GM23248 (cell line): ENCODE measurements at places on chromosomes 2 and 18. TPM values are rescaled to one million over a fixed set of nuclear protein-coding genes. Genes with fewer than 3 reads are reported as not detected.

DNA sequence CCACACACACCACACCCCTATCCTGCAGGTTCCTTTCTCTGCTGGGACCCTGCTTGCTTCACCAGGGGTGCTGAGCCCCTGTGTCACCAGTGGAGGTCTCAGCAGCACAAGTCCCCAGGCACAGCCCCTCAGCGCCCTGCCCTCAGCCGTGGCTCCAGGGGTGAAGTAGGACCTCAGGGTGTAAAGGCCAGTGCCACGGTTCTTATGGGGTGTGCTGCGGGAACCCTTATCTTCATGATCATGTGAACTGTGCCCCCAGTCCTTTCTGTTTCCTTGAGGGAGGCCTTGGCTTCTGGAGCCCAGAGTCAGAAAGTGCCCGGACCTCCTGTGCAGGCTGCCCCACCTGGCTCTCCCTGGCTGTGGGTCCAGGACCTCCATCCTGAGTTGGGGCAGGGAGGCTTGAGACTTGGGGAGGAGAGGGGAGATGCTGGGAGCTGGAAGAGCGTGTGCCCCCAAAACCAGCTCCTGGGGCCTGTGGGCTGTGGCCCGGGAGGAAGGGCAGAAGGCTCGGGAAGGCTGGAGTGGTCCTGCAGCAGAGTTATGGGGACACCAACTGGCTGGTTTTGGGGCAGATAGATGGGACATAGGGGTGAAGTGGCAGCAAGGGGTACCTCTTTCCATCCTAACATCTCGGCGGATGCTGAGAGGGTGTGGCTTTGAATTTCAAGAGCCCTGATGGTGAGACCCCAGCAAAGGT is 20.2 kb upstream of the KLF11 start:
- DNase-seq: no peak

DNA sequence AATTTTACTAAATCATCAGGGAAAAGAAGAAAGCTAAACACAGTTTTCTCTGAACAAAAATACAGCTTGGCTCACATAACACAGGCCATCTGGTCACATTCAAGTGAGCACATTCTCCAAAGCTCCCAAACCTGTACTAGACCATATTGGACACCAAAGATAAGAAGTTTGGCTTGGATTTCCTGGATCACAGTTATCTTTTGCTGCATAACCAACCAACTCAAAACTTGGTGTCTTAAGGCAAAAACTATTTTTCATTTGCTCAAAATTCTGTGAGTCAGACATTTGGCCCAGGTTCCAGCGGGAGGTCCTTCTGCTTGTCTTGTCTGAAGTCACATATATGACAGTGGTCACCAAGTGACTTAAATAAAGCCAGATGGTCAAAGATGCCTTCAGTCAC is 83.2 kb downstream of the GYPC start:
- DNase-seq: no peak

DNA sequence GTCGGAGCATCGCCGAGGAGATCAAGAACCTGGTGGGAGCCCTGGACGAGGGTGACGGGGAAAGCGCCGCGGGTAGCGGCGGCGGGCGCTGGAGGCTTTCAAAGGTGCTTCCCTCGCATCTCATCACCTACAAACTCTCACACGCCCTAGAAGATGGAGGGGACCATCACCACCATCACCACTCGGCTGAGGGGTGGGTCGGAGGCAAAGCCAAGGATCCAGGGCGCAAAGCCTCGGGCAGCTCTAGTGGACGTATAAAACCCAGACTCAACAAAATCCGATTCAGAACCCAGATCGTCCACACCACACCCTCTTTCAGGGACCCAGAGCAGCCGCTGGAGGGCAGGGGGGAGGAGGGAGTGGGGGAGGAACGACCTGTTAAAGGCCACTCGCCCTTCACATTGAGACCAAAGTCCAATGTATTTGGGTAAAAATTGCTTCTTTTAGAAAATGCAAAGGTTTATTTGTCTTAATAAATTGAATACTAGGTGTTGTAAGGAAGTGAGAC is 1.5 kb downstream of the SOWAHC start:
- no peak for DNase-seq

- DNase-seq: no peak
Measured at GRCh38 chr2:215662715-215663114, 226.8 kb upstream of the FN1 start.

GRCh38 chr2:65710779-65711295 is 278.4 kb upstream of the SPRED2 start:
- DNase-seq: peak; percentile 9

DNA sequence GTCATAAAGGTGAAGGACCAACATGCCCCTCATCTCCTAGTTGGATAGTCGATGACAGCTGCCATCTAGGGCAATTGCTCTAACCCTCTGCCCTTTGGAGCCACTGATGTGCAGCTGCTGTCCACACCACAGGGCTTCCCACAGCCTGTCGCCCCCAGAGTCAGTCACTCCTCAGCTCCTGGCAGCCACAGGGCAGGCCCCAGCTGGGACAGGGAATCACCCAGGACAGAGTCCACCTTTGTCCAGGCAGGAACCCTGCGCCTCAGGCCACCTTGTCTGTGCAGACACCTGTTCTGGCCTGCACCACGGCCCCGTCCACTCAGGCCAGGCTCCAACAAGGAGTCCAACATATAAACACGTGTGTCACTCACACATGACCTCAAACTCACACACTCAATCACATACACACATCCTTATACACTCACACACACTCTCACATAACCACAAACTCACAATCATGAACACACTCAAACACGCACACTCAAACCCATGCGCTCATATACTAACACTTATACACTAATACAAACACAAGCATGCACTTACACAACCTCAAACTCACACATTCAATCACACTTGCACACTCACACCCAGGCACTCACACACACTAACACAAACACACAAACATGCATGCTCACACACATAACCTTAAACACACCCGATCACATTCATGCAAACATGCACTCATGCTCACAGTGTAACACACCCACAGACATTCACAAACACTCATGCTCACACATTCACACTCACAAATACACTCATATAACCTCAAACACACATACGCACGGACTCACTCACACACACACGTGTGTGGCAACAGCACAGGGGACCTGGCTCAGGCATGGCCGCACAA is 29.7 kb downstream of the HDAC4 start:
- no peak for DNase-seq

DNA sequence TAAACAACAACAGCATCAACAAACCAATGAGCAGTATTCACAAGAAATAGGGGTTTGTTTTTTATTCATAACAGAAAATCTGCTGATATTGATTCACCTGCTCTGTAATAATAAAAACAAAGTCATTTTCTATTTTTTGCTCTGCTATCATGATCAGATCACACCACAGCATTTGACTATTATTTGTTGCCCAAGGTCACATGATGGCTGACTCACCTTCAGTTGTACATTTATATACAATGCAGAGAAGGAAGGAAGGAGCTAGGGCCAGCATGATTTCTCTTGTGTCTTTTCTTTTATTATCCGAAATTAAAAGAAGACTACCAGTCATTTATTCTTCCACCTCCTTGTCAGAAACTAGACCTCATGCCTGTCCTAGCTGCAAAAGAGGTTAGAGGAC is 1427.7 kb upstream of the CELF4 start:
- DNase-seq: no peak

- DNase-seq: no peak
Measured at GRCh38 chr18:59616501-59616900, 80.7 kb downstream of the CCBE1 start.

GRCh38 chr2:104888489-104889258 is 34.8 kb downstream of the POU3F3 start:
- DNase-seq: no peak

DNA sequence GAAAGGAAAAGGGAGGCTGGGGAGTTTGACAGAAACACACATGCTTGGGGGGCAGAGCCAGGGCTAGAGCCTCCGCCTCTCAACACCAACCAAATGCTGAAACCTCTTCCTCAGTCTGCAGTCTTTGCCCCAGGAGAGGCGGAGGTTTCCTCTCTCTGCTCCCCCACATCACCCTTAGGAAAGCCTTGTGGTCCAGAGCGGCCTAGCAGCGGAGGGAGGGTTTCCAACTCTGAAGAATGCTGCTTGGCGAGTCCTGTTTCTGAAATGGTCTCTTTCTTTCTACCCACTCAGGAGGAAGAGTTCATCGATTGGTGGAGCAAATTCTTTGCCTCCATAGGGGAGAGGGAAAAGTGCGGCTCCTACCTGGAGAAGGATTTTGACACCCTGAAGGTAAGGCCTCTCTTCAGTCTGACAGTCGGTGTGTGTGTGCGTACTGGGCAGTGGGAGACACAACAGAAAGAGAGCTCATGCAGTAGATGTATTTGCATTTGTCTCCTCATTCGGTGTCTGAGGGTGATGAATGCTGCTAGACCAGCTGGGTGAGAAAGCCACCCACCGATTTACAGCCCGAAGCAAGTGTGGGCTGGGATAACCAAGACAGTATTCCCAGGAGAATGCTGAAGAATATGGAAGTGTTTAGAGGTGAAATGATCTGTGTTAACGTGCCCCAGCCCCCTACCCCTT is 190.5 kb downstream of the DYSF start:
- no peak for DNase-seq

- no peak for DNase-seq
Measured at GRCh38 chr2:143394062-143394461, 264.8 kb downstream of the ARHGAP15 start.

DNA sequence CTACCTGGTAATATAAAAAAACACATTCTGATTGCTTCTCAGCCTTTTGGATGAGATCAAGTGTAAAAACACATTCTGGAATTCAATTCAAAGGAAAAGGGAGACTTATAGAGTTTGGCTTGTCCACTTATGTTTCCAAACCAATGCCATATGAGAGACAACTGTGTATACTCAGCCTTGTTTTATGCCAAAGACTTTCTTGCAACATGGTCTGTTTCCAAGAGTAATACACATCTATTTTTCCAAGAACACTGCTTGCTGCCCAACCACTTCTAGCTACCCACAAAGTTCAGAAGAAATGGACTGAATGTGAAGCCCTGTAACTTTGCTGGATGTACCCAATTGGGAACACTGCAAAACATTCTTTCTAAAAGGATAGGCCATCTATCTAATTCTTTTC is 48.0 kb upstream of the GRB14 start:
- no peak for DNase-seq

- DNase-seq: peak; percentile 69
Measured at GRCh38 chr18:48780201-48780912, 170.4 kb downstream of the SMAD7 start.

DNA sequence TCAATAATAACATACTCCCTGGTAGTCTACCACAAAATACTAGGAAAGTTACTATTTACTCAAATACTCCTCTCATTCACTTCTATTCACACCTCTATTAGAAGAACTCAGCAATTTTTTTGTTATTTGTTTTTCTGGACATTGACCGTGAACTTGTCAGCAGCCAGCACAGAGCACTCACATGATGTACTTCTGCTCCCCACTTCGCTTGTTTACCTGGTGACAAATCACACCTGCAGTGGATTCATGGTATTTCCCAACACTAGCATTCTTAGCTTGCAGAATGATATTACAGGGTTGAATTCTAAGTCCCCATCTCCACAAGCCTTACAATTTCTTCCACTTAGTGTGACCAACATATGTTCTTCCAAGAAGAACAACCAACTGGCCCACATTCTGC is 238.2 kb downstream of the SATB2 start:
- DNase-seq: no peak

DNA sequence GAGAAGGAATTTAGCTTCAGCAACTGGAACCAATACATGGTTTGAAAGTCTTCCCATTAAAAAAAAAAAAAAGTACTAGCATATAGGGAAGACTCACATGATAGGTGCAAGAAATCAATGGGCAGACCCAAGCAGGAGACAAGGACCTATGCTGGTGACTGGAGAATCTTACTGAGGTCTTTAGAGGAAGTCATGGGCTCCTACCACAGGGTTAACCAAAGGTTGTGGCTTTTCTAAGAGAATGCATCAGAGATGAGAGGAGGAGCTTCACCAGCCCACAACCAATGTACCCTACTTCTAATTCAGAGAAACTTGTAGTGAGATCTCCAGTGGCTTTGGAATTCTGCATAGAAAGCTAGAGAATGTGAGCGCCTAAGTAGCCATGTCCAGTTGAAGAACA is 207.4 kb downstream of the NCKAP5 start:
- no peak for DNase-seq

DNA sequence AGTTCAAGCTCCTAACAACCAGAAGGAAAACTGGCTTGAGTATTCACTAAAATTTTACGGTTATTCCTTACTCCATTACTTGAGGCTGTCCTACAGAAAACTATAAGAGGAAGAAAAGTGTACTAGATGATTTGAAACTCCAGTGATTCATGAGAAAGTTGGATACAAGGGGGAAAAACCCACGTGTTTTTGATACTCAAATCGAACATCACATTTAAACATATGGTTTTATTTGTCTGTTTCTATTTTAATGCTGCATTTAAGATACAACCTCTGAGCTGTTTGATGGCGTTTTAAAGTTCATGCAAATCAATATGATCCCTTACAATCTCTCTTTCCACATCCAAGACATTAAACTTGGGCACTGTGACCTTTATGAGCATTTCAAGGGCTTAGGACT is 125.1 kb upstream of the LMAN1 start:
- DNase-seq: no peak

The SLC5A7 gene
- not detected in 2 replicates for polyA plus RNA-seq

The GYPC gene
- polyA plus RNA-seq: 45.8 and 48.2 TPM in 2 replicates

The NTSR2 gene
- not detected in 2 replicates for polyA plus RNA-seq

The GALNT14 gene
- 2.3 and 3.2 TPM in 2 replicates for polyA plus RNA-seq

The RGPD3 gene
- 0.06 and 0.08 TPM in 2 replicates for polyA plus RNA-seq

The CWC22 gene
- polyA plus RNA-seq: 21.0 and 21.6 TPM in 2 replicates

The ACTR1B gene
- 53.4 and 55.9 TPM in 2 replicates for polyA plus RNA-seq

The UGT1A7 gene
- polyA plus RNA-seq: not detected in 2 replicates

The MEIS1 gene
- polyA plus RNA-seq: 44.3 and 44.4 TPM in 2 replicates

The CFC1 gene
- polyA plus RNA-seq: not detected in 2 replicates

The SERPINB11 gene
- polyA plus RNA-seq: not detected in 2 replicates

The CYTIP gene
- polyA plus RNA-seq: not detected in 2 replicates

The ZNF396 gene
- 0.54 and 0.85 TPM in 2 replicates for polyA plus RNA-seq

The IGFBP2 gene
- 5.6 and 12.6 TPM in 2 replicates for polyA plus RNA-seq

The MAP3K19 gene
- polyA plus RNA-seq: not detected in 2 replicates

The LRRTM1 gene
- polyA plus RNA-seq: not detected in 2 replicates

The STARD6 gene
- not detected in 2 replicates for polyA plus RNA-seq

The SLC9A4 gene
- polyA plus RNA-seq: not detected in 2 replicates

The CIDEA gene
- polyA plus RNA-seq: not detected in 2 replicates
